ENCODE measurements at places on chromosomes 1 and 21.

- DNase-seq, result no peak
These were observed 11.7 kb downstream of the PDIK1L start for GRCh38 chr1:26122988-26123973.

GRCh38 chr21:42862774-42863503 lies 16.4 kb downstream of the WDR4 start:
- no peak for DNase-seq

- peak; percentile 51 for DNase-seq
These were observed 77.5 kb downstream of the ZNF648 start for GRCh38 chr1:181984006-181984405.

GRCh38 chr21:44958471-44959191 lies 18.8 kb downstream of the SLX9 start:
- no peak for DNase-seq

- DNase-seq, result no peak
These were observed 54.6 kb downstream of the TOMM20 start for GRCh38 chr1:235073968-235074522.

DNA sequence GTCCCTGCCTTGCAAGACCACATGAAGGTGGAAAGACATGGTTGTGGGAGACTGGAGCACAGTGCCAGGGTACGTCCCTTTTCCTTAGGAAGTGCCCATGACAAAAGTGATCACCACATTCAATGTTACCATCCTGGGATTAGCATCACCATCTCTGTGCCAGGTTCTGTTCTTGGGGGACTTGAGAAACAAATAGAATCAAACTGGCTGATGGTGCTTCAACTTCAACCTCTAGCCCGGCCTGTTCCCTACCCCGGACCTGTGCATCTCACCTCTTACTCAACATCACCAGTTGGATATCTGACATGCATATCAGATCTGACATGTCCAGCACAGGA lies 153.3 kb downstream of the GRIK3 start:
- no peak for DNase-seq

- no peak for DNase-seq
These were observed 27.0 kb upstream of the IL10 start for GRCh38 chr1:206799311-206799710.

- no peak for DNase-seq
These were observed 130.2 kb downstream of the PRDM2 start for GRCh38 chr1:13830170-13830569.

DNA sequence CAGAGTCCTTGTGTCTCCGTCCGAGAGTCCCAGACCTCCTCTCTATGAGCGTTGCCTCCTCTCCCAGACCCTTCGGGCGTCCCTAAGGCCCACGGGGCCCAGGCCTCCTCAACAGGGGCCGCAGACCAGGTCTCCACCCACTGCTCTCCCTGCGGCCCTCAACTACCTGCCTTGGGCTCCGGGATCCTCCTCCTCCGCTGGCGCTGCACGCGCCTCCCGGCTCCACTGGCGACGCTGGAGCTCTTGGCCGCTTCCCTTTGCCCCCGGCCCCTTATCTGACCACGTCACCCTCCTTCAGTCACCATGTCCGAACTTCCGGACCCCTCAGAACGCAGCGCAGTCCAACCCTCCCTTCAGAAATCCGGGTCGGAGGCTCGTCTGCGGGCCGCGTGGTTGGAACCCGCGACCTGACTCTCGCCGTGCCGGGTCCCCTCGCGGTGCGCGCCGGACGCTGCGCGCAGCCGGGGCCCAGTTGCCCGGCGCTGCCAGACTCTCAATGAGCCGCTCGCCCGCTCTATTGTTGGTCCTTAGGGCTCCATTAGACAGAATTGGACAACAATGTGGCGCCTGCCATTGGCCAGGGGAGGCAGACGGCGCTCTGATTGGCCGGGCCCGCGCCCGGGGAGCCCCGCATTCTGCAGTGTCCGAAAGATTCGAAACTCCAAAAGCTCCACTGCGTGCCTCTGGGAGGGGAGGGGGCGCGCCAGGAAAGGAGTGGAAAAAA lies at the start of gene DMRTA2:
TSS of gene DMRTA2 (minus strand) at position 498 of the 724 bp plus-strand sequence. CDS start 1,907 bp downstream, outside the sequence.
- DNase-seq, result no peak

DNA sequence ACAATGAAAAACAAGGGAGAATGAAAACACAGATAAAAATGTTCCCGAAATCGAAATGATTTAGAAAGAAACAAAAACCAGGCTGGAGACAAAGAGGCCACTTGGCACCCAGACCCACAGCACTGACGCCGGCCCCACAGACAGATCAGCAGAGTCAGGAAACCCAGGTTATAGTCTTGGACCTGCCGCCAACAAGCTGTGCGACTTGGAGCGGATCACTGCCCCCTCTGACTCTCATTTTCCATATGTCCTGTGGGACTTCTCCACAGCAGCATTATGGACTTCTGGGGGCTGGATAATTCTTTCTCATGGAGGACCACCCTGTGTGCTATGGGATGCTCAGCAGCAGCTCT lies 72.4 kb downstream of the MATN1 start:
- no peak for DNase-seq

- no peak for DNase-seq
These were observed 31.2 kb upstream of the TMEM51 start for GRCh38 chr1:15122331-15122730.

DNA sequence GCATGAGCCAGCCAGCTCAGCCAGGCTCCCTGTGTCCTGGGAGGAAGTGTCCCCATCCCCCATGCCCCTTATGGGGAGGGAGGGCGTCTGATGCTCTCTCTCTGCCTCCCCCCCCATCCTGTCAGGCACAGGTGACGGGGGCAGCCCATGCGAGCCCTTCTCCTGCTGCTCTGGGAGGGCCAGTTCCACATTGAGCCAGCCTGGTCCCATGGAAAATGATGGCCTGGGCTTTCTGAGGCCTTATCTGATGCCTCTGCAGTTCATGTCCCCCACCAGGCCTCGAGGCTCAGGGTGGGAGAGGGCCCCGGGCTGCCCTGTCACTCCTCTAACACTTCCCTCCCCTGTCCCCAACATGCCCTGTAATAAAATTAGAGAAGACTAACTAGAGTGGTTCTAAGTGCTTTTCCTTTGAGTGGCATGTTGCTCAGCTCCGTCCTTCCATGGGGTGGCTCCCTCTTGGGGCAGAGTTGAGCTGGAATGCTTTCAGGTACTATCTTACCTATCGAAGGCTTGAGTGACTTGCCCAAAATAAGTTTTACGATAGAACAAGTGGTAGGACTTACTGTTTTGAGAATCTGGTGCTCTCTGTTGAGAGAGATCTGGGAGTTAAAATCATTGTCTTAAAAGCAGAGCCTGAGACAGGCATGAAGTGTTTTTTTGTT lies 1.8 kb upstream of the MTFR1L start:
- no peak for DNase-seq

- DNase-seq, result no peak
These were observed 232.5 kb downstream of the NCAM2 start for GRCh38 chr21:21230672-21231071.

GRCh38 chr1:236281198-236281653 lies 532 bp downstream of the ERO1B start:
- DNase-seq, result peak; percentile 43

GRCh38 chr1:222928212-222928611 lies 113.4 kb downstream of the DISP1 start:
- peak; percentile 7 for DNase-seq

GRCh38 chr1:153577624-153578051 lies 12.0 kb upstream of the S100A2 start:
- DNase-seq, result no peak

- no peak for DNase-seq
These were observed 13.6 kb downstream of the KRTAP10-1 start for GRCh38 chr21:44526096-44526997.

DNA sequence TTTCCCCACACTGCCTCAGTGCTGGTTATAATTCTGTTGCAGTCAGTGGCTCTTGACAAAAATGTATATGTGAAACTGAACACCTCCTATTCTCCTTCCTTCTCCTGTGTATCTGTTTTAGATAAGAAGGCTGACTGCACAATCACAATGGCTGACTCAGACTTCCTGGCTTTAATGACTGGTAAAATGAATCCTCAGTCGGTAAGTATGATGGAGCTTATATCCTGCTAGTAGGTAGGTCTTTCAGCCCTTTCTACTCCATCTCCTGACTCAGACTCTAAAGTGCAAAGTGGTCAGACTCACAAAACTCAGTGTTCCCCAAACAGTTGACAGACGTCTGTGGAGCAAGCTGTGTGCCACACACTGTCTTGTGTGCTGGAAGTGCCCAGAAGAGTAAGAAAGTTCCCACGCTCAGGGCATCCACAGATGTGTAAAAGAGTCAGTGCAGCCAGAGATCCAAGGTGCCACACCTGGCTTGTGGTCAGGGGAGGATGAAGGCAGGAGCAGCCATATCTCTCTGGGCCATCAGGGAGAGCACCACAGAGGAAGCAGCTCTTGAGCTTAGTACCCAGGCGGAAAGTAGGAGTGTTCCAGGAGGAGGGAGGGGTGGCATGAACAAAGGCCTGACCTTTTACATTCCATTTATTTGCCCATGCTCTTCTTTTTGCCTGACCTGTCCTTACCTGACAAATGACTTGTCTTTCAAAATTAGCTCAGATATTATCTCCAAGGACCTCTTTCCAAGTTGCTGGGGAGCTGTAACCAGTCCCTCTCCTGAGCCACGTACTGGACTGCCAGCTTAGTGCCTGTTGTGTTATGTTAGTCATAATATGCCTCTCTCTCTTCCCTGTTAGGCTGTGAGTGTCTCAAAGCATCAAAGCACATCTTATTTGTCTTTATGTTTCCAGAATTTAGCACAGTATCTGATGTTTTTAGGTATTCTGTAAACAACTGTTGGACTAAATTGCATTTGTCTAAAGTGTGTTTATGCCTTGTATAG lies 14.0 kb upstream of the PODN start:
- no peak for DNase-seq

DNA sequence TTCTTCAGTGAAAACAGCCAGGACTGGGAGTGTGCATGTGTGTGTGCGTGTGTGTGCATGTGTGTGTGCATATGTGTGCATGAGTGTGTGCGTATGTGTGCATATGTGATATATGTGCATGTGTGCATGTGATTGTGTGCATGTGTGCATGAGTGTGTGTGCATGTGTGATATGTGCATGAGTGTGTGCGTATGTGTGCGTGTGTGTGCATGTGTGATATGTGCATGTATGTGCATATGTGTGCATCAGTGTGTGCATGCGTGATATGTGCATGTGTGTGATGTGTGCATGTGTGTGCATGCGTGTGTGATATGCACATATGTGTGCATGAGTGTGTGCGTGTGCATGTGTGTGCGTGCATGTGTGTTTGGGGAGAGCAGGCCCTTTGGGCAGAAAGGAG lies 89.8 kb downstream of the ITPKB start:
- DNase-seq, result no peak

GRCh38 chr21:33980276-33980916 lies 64.8 kb upstream of the ATP5PO start:
- DNase-seq, result no peak

DNA sequence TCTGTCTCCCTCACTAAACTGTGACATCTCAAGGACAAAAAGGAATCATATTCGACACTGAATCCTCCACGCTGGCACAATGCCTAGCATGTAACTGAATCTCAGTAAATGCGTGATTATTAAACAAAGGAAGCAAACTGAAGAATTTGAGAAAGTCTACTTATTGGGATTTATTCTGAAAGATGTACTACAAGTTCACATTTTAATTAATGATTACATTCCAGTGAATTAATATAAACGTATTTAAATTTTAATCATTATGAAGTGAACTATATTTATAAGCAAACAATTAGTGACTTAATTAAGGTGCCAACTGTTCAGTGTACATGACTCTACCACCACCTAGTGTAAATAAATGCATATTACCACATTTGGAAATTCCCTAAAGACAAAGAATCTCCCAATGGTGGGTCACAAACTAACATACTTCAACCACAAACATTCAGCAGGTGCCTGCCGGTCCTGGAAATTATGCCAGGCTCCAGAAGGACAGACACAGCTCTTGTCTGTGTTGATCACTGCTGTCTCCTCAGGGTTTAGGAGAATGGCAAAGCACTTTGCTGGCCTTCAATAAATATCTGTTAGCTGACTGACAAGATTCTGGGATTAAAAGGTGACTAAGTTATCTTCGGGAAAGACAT lies 56.3 kb downstream of the SMYD3 start:
- no peak for DNase-seq

DNA sequence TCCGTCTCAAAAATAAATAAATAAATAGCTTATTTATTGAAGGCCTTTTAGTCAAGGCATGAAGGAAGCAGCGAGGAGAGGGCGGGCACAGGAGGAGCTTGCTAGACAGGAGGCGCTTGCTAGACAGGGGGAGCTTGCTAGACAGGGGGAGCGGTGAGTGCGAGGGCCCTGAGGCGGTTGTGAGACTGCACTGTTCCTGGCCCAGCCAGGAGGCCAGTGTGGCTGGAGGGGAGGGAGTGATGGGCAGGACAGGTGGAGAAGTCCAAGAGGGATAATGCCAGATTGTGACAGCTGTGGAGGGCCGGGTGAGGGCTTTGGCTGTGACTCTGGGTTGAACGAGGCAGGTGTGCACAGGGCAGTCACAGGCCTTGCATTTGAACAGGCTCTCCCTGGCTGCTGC lies 18.2 kb downstream of the KIF17 start:
- no peak for DNase-seq

GRCh38 chr1:200291106-200291505 lies 118.7 kb downstream of the ZNF281 start:
- no peak for DNase-seq

GRCh38 chr1:182196897-182197870 lies 135.7 kb upstream of the ZNF648 start:
- DNase-seq, result no peak

DNA sequence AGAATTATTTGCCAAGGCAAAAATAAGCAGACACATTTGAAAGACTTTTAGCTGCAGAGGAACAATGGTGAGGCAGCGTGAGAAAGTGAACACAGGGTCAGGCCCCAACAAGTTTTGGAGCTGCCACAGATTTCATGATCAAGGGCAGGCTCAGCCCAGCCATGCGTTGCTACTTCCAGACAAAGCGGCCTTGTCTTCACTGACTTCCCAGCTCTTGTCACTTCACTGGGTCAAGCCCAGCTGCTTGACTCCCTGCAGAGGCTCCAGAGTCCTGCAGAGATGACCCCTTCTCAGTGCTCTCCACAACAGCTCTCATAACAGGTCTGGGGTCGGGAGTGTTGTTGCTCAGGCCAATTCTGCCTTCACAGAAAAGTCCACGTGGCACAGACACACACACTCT lies 35.8 kb downstream of the HHAT start:
- DNase-seq, result peak; percentile 53

DNA sequence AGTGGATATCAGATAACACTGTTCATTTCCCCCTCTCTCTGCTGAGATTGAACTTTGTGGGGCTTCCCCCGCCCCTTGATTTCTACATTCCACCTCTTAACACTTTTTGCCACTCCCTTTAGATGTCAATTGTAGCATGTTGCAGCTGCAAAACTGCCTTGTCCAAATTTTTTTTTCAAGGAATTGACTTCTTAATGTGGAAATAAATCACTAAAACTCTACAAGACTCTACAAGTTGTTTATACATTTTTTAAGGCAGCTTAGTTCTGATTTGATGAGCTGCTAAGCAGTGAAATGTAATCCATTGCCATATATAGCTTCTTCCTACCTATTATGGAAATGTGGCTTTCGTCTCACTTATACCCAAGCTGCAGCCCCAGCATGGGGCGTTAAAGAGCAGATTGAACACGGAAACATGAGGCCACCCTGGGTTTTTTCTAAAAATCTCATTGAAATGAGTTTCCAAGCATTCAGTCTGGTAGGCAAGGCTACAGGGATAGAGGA lies 132.2 kb downstream of the SYT2 start:
- DNase-seq, result no peak

GRCh38 chr1:237527761-237528160 lies 363.0 kb downstream of the ZP4 start:
- DNase-seq, result no peak

- no peak for DNase-seq
These were observed 139.6 kb downstream of the PLPP3 start for GRCh38 chr1:56439610-56440264.

GRCh38 chr1:11781297-11781696 lies 19.3 kb downstream of the C1orf167 start:
- DNase-seq, result no peak

All from caudate nucleus (tissue), 63 donors.